ENCODE measurements at places on chromosomes 4 and X.

GRCh38 chr4:128978985-128979384 is 114.4 kb downstream of the SCLT1 start:
- no peak for DNase-seq

- no peak for DNase-seq
These were observed 15.6 kb upstream of the MAD2L1 start for GRCh38 chr4:120082251-120082650.

GRCh38 chrX:38275615-38276014 is 51.7 kb downstream of the RPGR start:
- no peak for DNase-seq

- no peak for DNase-seq
These were observed 27.3 kb downstream of the ASMTL start for GRCh38 chrX:1425381-1425780.

- DNase-seq, result no peak
These were observed 143.1 kb downstream of the TRAM1L1 start for GRCh38 chr4:116942315-116942714.

- DNase-seq, result no peak
These were observed 116.2 kb upstream of the KIT start for GRCh38 chr4:54541426-54542118.

DNA sequence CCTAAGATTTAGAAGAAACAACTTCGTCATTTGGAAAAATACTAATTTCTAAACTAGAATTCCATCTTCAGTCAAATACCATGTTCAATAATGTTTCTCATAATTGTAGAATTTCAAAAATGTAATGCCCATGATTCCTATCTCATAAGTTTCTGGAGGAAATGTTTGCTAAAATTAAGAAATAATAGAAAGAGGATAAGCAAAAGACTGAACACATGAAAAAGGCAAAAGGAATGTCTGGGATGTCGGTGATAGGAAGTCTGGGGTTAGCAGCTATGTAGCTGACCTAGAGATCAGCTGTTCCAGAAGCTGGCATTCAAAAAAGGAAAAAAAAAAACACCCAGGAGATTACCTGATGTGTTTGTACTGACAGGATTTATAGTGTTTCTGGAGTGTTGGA is 18.9 kb upstream of the PCDH10 start:
- DNase-seq, result no peak

DNA sequence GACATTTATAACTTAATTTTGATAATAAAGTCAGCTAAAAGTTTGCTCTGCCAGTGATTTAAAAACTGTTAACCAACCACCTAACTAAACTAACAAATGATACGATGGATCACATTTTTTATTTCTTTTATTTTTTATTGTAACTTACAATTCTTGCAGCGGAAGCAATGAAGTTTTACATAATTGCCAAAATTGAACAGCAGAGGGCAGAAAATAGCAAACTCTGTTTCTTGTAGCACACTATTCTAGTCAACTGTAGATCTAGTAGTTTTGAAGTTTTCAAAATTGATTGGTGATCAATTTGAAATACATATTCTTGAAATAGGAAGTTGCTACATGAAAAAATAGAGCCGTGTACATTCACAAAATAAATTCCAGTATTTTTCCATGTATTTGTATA is 2.8 kb upstream of the GRIA2 start:
- DNase-seq, result no peak

- no peak for DNase-seq
These were observed 100.6 kb downstream of the LUZP4 start for GRCh38 chrX:115390078-115390477.

DNA sequence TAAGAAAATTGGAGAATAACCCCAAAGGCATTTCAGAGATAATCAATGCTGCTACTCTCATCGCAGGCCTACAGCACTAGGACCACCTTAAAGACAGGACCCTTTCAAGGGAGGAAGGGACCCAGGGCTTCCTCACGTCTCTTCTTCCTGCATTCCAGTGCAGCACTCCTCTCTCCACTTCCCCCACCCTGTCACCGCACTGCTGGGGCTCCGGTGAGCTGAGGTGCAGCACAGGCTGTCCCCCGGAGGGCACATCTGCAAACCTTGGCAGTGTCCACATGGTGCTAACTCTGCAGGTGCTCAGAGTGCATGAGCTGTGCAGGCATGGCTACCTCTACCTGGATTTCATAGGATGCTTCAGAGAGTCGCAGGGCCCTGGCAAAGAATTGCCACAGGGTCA is 305.6 kb downstream of the DCHS2 start:
- DNase-seq, result no peak

DNA sequence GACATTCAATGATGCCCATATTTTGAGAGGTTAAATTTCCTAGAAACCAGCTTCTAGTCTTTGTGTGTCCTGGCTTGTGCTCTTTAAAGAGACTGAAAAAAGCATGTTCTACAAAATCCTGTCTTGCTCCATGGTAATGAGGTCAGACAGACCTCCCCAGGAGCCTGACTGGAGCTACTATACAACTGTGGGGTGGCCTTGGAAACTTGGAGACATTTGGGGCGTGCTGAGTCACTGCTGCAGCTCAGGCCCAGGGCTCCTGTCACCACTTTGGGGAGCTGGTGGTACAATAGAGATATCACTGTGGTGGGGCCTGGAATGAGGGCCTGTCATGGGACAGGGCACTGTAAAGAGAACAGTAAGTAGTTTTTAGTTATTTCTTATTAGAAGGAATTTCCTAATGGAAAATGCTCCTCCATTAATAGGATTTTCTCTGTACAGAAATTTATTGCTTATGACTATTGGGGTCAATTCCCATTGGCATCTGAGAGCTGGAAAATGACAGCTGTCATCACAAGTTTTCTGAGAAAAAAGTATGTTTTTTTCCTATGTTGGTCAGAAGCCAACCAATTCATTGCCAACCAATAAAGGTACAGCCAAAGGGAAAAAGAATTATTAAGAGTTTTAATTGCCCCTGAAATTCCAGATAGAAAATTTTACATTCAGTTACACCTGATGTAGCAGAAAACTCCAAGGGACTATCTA is 207.4 kb upstream of the JADE1 start:
- DNase-seq, result no peak

DNA sequence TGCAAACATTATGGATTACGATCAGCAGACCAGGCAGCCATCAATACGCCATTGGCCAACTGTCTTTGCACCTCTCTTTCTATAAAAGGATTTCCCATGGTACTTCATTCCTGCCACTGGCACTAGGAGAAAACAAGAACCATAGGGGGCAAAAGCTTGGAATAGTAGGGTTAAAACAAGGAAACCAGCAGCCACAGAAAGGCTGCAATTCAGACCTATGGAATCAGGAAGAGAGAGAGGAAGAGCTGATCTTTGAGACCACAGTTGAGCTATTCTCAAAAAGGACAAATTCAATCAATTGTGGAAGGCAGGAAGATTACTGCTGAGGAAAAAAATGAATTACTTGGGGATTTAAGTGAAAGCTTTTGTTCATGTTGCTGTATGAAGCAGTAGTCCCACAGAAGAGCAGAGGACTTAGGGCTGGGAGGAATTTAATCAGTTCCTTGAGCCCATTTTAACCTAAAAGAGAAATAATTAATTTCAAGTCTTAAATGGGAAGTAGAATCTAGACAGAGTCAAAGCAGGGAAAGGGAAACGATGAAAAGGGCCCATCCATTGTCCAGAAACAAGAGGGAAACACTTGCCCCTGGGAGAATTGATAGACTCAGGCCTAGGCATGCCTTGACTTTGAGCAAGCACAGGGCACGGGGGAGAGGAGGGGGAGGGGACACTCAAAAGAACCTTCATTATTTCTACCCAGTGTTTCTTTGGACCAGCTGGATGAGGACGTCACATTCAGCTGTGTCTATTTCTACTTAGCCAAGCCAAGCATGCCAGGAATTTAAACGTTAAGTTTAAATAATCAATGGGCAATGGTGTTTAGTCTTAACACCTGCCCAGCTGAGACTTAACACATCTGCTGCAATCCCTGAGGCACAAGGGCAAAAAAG is 50.7 kb downstream of the SCD5 start:
- DNase-seq, result peak; percentile 25

- no peak for DNase-seq
These were observed 10.7 kb upstream of the CXCL8 start for GRCh38 chr4:73729534-73730165.

GRCh38 chr4:42914937-42915336 is 22.4 kb downstream of the GRXCR1 start:
- no peak for DNase-seq

DNA sequence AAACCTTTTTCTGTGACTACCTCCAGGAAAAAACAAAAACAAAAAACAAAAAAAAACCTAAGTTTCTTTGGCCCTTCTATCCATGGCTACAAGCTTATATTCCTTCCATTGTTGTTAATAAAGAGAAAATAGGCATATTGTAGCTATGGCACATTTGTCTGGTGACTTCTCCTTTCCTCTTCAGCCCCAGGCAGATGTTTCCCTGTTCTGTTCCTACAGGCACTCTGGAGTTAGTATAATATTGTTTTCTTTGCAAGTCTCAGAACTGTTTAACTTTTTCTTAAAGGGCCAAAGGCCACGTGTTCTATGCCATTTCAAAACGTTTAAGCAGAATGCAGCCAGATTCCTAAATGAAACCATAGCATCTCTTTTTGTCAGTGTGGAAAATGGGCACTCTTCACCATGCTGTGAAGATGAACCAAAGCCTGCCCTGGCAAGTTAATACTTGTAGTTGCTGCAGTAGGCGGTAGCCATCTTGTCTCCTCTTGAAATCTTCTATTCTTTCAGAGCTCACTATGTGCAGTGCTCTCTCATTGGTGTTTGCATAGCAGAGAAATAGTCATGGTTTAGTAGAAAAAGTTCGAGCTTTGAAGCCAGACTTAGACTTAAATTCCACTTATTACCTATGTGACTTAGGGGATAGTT is 44.8 kb upstream of the MTMR1 start:
- DNase-seq, result no peak

DNA sequence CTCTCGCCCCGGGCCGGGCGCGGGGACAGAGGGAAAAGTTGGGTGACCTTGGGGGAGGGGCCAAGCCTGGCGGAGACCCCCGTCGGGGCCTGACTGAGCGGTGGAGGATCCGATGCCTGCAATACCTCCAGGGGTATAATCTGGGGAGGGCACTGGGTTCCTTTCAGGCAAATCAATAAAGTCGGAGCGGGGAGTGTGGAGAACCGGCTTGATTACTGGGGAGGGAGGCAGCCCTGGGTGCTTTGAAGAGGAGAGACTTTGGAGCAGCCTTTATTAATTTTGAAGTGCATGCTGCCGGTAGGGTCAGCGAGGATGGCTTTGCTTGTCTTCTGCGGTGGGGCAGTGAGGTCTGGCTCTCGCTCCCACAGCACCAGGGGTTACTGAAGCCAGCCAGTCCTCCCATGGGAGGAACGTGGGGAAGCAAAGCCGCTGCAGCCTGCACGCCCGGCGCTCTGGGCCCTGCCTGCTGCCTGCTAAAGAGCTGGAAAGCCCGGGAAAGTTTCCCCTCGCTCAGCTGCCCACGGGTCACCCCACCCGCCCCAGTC is 403 bp upstream of the LGI2 start:
- DNase-seq, result no peak

DNA sequence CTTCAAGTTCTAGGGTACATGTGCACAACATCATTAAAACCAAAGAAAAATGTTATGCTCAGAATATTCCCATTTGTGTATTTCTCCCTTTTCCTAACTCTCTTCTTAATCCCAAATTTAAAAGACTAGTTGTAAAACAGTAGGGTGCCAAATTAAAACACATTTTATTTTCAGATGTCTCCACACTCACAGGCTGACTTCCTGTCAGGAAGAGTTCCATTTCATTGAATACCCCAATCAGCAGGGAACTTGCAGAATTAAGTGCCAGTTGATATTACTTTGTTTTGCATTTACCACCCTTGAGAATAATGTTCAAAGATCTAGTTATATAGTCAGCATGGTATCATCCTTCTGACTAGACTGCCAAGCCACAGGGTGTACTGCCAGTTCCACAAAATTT is 207.9 kb downstream of the MAB21L2 start:
- no peak for DNase-seq

- DNase-seq, result no peak
These were observed 663.7 kb upstream of the TENM3 start for GRCh38 chr4:181579486-181579885.

- no peak for DNase-seq
These were observed 20.3 kb downstream of the TEC start for GRCh38 chr4:48249378-48249777.

Measured in NCI-H1105 (cell line).